ENCODE measurements at places on chromosomes 16 and 17.

DNA sequence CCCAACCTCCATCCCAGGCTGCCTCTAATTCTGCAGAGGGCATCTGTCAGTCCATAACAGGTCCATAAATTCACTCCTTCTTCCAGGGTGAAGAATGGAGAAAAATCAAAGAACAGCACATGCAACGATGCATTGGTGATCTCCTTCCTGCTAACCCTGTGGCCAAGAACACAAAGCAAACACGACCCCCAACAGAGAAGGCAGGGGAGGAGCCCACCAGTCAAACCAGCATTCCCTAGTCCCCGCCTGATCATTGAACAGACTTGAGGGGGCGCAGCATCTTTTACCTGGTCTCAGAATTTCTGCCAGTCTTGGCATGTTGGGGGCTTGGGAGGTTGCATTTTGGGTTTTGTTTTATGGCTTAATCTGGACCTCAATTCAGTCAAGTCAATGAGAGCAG lies 476.0 kb downstream of the SLC39A11 start:
- DNase-seq = no peak
- H3K27me3 ChIP-seq = no peaks in the 10 kb centered on the region
- no peak overlapping the region for H3K4me3 ChIP-seq
- no peaks in the 10 kb centered on the region for H3K36me3 ChIP-seq

- no peak overlapping the region for H3K27ac ChIP-seq
- H3K4me1 ChIP-seq = no peaks in the 10 kb centered on the region
- H3K27me3 ChIP-seq = no peaks in the 10 kb centered on the region
- no peaks in the 10 kb centered on the region for H3K36me3 ChIP-seq
- DNase-seq = no peak
These were observed 138.1 kb downstream of the MSI2 start for GRCh38 chr17:57394375-57394774.

DNA sequence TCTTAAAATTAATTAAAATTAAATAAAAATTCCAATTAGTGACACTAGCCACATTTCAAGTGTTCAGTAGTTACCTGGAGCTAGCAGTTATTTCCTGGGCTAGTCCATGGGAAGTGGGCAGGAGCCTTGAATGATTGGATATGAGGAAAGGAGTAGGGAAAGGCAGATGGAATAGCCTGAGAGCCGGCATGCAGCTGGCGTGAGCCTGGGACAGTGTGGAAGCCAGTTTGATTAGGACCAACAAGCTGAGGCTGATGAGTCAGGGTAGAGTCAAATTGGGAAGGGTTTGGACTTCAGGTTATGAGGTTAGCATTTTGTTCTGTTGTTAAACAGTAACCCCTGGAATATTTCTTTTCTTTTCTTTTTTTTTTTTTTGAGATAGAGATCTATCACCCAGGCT lies 15.3 kb upstream of the GNA13 start:
- H3K4me3 ChIP-seq = no peak overlapping the region
- no peak overlapping the region for H3K27ac ChIP-seq
- H3K36me3 ChIP-seq = no peaks in the 10 kb centered on the region
- H3K27me3 ChIP-seq = no peaks in the 10 kb centered on the region

- no peaks in the 10 kb centered on the region for H3K27me3 ChIP-seq
- H3K4me3 ChIP-seq = no peak overlapping the region
- no peak overlapping the region for H3K27ac ChIP-seq
- no peaks in the 10 kb centered on the region for H3K36me3 ChIP-seq
- DNase-seq = no peak
These were observed 7.0 kb downstream of the DPEP1 start for GRCh38 chr16:89620406-89620841.

DNA sequence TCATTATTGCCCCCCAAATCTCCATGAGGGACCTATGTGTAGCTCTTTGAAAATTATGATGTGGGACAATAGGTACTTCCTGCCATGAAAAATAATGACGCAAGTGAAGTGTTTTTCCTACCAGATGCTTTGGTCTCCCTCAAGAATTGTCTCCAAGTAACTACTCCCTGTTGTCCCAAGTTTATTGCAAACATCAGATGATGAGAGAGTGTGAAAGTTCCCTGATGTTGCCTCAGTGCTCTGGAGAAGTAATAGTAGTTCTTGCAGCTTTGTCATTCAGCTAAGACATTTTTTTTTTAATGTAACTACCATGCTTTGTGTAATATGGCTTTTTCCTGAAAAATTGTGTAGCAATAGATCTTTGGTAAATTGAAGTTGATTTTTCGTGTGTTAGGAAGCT lies 20.1 kb downstream of the LPCAT2 start:
- H3K36me3 ChIP-seq = no peaks in the 10 kb centered on the region
- DNase-seq = no peak
- H3K27ac ChIP-seq = no peak overlapping the region
- H3K4me3 ChIP-seq = no peak overlapping the region
- H3K27me3 ChIP-seq = no peaks in the 10 kb centered on the region
- no peaks in the 10 kb centered on the region for H3K4me1 ChIP-seq

GRCh38 chr17:57403236-57403635 lies 146.9 kb downstream of the MSI2 start:
- H3K27ac ChIP-seq = no peak overlapping the region
- no peak for DNase-seq
- H3K4me1 ChIP-seq = peaks cover 24% of the 10 kb centered on the region
- H3K36me3 ChIP-seq = no peaks in the 10 kb centered on the region
- H3K4me3 ChIP-seq = no peak overlapping the region
- H3K27me3 ChIP-seq = no peaks in the 10 kb centered on the region

All from thoracic aorta (tissue), 2 donors.